Activated CD4-positive, alpha-beta T cell treated with anti-CD3 and anti-CD28 coated beads, Interleukin-2, amount 50 U/mL, for 16 hours (primary cell): ENCODE measurements at places on chromosomes 13 and 19.

DNA sequence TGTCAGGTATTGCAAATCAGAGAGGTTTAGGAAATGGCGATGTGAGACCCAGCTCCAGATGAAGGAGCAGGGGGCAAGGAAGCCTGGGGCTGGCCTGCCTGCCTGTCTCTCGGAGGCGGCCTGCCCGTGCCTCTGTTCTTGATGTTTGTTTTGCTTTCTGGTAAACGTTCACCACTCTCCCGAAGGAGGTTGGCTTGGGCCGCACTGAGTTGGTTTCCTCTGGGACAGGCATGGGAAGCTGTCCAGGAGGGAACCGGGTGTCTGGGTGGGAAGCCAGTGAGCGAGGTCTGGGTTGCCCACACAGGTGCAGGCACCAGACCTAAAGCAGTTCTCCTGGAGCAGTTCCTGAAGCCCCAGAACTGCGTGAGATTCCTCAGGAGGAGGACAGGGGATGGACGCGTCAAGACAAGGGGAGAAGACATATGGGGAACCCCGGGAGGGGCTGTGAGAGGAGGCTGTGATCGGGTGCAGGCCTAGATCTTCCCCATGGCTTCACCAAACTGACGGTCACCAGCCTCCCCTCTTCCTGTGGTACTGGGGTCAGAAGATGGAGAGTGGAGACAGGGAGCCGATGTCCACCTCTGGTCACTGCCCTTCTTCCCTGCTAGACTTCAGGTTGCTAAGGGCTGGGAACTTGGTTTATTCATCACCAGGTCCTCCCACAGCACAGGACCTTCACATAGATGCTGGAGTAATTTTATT is 15.2 kb downstream of the COL4A2 start:
- no peak for DNase-seq

DNA sequence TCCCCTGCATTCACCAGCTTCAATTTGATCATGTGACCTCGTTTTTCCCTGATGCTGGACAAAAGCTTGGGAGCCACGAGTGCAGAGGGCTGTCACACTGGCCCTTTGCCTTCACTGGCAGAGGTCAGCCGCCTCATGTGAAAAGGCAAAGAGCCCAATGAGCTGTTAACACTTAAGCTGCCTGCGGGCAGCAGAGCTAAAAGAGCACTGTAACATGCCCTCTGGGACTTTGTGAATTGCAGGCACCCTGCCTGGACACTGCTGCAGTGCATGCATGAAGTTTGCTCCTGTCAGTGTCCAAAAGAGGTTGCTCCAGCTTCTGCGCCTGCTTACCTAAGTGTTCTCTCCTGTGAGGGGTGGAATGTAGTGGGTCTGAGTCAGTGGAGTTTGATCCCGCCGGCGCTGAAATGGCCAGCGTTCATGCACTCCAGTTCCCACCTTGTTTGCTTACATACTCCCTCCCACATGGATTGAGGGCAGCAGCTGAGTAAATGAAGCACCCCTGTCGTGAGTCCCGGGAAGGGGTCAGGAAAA is 193.7 kb downstream of the RFC3 start:
- no peak for DNase-seq

DNA sequence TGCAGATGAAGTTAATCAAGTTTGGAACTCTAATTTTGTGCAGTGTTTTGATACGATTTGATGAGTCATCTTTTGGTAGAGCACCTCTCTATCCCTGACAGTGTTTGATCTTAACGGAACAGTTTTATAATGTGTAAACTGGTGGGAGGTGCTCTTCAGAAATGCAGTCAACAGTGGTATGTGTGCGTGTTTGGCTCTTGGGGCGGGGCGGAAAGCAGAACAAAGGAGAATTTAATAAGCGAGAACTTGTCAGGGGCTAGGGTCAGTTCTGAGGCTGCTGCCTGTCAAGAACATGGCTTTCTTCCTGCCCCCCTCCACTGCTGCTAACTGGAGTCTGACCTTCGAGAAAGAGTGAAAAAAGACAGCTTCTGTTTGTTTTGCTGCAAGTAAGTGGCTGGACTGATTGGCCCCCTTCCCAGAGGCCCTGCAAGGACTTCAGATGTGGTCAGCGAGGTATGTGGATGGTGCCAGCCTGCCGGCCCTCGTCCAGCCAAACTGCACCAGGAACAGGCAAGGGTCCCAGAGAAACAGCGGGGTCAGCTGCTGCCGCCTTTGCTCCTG is 40.8 kb downstream of the BBC3 start:
- peak; percentile 71 for DNase-seq

- no peak for DNase-seq
These were observed 25.9 kb downstream of the INTS6 start for GRCh38 chr13:51426982-51427381.

- DNase-seq = no peak
These were observed 1417.3 kb downstream of the OLFM4 start for GRCh38 chr13:54445865-54446264.

DNA sequence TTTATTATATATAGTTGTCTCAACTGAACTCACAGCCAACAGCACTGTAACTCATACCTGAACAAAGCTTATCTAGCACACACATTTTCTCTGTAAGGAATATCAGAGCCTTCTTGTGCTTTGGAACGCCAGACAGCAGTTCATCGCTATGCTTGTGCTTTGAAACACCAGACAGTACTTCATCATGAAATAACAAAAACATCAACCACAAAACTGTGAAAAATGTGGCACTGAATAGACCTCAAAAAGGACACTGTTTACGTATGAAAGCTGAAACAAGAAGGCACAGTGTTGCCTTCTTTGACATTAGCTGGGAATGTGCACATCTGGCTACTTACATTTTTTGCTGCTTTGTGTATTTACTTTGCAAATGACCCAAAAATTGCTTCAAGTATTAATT is 160.2 kb downstream of the PDS5B start:
- DNase-seq = no peak

DNA sequence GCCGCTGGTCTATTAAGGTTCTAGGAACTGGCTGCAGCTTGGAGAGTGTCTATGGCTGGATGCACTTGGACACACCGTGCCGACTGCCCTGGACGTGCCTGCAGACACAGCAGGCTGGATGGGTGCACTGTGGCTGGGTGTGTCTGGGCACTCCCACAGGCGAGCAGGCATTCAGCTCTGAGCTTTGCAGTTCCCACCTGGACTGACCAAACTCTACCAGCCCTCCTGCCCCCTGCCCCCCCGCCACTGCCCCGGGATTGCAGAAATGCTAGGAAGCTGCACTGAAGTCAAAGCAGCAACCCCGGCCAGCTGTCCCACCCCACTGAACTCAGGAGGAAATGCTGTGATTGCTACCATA is 7.0 kb upstream of the LRP3 start:
- no peak for DNase-seq

DNA sequence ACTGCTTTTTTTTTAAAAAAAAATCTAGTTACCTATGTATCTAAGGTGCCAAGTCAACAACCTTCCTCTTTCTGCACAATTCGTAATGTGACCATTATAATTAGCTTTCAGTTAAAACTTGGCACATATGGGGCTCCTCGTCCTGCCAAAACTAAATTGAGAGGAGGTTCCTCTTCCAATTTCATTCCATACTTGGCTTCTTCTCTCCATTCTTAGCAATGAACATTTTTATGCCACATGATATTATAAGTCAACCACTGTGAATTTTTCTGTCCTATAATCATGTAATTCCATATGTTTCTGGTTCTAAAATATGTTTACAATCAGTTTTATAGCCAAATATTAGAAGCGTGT is 177.0 kb downstream of the DCLK1 start:
- no peak for DNase-seq

- no peak for DNase-seq
These were observed 196.1 kb upstream of the MAB21L1 start for GRCh38 chr13:35672611-35673010.

GRCh38 chr19:3547301-3547731 is 8.3 kb downstream of the TEKTIP1 start:
- DNase-seq = peak; percentile 42

DNA sequence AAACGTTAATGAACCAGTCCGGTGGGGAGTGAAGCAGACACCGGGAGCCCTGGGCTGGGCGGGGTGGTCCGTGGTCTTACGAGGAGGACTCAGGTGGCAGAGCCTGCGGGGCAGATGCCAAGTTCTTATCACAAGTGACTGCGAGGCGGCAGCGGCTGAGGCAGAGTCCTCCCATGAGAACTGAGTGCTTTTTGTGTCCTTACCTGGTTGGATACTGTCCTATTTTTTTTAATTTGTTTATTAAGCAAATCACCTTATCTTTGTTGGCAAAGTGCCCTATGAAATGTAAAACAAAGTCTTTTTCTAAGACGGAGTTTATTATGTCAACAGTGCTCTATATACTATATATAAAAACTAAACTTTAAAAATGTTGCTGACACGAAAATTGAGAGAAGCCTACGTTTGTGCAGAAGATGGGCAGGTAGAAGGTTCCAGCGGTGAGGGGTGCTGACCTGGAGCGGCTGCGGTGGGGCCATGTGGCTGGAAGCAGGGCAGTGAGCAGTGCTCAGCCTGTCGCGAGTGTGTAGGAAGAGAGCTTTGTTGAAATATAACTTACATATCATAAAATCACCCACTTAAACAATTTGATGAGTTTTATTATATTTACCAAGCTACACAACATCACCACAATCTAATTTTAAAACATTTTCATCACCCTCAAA is 82.2 kb downstream of the ATP11A start:
- no peak for DNase-seq

GRCh38 chr19:54608792-54609191 is 15.4 kb downstream of the LILRA1 start:
- DNase-seq = no peak

- no peak for DNase-seq
These were observed 1825.3 kb downstream of the SLITRK5 start for GRCh38 chr13:89496478-89496877.

DNA sequence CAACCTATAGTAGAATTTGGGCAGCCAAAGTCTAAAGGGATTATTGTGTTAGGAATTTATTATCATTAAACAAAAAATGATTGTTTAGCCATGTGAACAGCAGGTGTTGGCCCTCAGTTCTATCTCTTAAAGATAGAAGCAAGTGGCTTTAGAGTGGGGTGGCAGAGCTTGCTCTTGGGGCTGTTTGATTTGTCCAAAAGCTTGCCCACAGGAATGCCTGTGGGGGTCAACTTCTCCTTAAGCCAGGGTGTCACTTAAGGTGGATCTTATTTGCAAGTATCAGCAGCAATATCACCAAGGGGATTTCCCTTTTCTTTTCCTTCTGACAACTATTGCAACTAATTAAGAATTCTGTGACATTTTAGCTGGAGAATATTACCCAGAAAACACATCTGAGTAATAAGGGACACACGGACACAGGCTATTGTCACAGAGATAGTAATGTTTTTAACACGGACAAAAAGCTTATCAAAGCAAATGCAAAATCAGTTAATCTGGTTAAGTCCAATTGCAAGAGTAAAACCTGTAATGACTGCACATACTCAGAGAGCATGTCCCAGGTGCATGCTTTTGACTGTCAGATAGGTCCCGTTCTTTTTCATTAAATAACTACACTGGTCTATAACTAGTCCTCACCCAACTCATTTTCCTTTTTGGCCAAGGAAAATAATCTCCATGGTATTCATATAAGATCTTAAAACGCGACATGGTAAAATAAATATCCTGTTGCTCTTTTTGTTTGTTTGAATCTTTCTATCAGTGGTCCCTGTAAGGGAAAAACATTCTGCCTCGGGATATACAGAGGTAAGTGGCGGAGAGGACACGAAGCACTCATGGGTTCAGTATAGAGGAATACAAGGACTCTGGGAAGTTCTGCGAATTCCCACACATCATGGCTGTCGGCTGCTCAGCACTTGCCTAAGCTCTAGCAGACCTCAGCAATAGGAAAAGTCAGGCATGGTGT is 172.1 kb upstream of the RFC3 start:
- DNase-seq = no peak

DNA sequence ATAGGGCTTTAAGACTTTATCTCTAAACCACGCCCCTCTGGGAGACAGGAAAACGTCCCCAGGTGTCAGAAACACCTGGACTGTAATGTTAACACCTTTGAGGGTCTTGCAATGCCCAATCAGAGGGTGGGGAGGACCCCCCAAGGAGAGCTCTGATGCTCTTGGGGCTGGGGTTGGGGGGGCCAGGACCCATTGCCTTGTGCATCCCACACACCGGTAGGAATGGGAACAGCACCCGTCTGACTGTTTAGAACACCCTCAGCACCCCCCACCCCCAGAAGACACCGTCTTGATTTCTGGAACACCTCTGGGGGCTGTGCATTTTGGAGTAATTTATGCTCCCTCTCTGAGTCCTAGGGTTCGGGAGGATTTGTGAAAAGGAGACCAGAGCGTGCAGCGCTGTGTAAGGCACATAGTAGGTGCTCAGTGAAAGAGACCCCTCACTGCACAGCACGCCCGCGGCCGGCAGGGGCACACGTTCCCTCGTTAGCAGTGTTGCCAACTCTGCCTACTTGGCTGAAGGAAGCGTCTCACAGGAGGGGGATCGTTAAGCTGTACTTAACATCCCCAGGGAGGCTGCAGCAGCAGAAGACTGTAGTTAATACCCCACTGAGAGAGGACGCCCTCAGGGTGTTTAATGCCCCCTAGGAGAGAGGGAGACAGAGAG is 2.8 kb upstream of the ERFL start:
- DNase-seq = no peak

GRCh38 chr13:50588491-50589130 is 254.9 kb downstream of the DLEU7 start:
- no peak for DNase-seq

DNA sequence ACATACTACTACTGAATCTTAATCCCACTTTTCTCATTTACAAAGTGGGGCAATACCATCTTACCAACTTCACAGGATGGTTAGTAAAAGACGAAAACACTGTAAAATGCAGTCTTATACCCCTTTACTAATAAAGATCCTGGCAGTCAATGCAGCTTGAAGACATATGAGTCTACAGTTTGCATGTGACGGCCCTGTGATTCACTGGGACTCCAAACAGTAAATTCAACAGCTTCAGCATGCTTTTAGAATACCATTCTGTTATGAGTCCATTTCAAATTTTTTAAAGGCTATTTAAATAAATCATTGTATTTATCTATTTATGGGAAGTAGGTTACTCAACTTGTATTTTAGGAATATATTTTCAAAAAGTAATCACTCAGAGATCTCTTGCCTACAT is 629.1 kb downstream of the LIG4 start:
- DNase-seq = no peak

- no peak for DNase-seq
These were observed 17.0 kb downstream of the ZFP82 start for GRCh38 chr19:36401475-36401874.
